Muscle of back (tissue), 13 donors: ENCODE measurements at places on chromosomes 4 and X. TPM values are rescaled to one million over a fixed set of nuclear protein-coding genes. Genes with fewer than 3 reads are reported as not detected.

DNA sequence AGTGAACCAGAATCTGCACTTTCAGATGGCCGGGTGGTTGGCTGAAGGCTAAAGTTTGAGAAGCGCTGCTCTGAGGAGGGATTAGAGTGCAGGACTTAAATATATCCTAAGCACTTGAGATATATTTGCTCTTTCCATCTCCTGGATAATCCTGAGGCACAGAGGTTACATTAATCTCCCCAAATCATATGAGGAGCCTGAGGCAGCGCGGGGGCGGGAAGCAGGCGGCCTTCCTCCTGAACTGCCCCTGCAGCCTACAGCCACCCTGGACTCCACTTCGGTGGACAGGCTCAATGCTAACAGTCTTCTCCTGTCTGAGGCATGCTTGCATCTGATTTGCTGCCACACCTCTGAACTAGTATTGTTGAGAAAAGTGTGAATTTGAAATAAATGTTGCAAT lies 72.5 kb downstream of the AFAP1 start:
- DNase-seq: no peak

The EXOSC9 gene
- 29.6 TPM for polyA plus RNA-seq

The MAOB gene
- 1.0 TPM for polyA plus RNA-seq

GRCh38 chr4:60655356-60655755 lies 544.8 kb upstream of the ADGRL3 start:
- DNase-seq: no peak

GRCh38 chrX:30483996-30484395 lies 93.6 kb downstream of the TASL start:
- DNase-seq: no peak

The ZIC3 gene
- 1.0 TPM for polyA plus RNA-seq

GRCh38 chr4:176288020-176288419 lies 19.0 kb upstream of the ASB5 start:
- no peak for DNase-seq

DNA sequence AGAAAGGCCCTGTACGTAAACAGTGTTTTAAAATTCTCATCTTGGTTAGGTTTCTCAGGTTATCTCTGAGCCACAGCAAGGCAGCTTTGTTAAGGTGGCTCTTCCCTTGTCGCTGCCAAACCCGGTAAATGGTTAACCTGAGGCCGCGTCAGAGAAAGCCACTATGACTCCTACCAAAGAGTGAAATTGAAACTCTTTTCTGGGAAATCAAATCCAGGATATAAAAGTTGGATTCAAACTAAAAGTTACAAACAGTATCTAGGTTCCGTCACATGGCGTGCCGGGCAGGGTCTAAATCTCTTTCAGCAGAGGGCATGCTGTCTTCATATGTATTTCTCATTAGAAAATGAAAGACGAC lies 433 bp downstream of the MMAA start:
- DNase-seq: no peak

The TEX13C gene
- not detected for polyA plus RNA-seq

- DNase-seq: no peak
Measured at GRCh38 chr4:105748222-105748621, 39.6 kb downstream of the GSTCD start.

The GATA1 gene
- 0.36 TPM for polyA plus RNA-seq

DNA sequence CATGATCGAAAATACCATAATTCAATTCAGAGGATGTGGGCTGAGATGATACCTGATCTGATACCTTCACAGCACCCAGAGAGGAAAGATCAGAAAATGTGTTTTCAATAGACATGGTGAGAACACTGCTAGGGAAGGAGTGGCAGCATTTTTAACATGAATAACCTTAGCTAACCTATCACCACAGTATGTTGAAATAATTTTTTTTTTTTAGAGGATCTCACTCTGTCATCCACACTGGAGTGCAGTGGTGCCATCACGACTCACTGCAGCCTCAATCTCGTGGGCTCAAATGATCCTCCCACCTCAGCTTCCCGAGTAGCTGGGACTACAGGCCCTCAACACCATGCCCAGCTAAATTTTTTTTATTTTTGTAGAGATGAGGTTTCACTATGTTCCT lies 90.5 kb upstream of the RAPGEF2 start:
- no peak for DNase-seq

- DNase-seq: no peak
Measured at GRCh38 chr4:152079543-152080293, 318.9 kb upstream of the GATB start.

The XK gene
- polyA plus RNA-seq: 5.3 TPM

DNA sequence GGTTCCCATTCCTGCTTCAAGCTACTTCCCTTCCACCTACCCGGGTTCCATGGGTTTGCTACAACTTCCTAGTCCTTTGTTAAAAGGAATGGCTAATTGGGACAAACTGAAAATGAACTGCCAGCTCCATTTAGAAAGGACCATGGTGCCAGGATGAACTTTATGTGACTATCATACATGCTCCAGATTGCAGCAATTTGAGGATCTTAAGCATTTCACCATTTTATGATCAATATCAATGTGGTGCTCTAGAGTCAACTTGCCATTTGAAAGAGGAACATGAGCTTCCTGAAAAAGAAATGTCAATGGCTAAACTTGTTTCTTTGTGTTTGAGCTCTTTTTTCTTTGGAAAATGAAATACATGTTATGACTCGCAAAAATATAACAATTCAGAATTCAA lies 92.7 kb upstream of the IL15 start:
- no peak for DNase-seq

DNA sequence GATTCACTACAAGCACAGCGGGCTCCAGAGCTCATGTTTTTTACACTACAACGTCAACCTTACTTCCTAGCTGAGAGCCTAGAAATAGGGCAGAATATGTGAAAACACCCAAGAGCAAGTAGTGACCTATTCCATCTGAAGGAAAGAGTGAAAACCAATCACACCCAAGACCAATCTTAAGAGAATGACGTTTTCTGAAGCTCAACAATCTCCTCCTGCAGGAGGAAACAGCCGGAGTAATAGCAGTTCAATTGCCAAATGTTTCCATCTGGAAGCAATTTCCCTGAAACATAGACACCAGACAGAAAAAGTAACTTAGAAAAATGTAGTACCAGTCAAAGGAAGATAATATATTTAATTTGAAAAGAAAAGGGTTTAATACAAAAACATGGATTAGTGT lies 142.4 kb downstream of the ANXA5 start:
- peak; percentile 83 for DNase-seq

- no peak for DNase-seq
Measured at GRCh38 chr4:113008716-113009115, 40.7 kb upstream of the ANK2 start.

- DNase-seq: no peak
Measured at GRCh38 chr4:181416966-181417365, 826.2 kb upstream of the TENM3 start.
